GM18507 (cell line): ENCODE measurements at places on chromosomes 12 and 14.

- DNase-seq: no peak
Measured at GRCh38 chr12:97680751-97681150, 218.1 kb downstream of the RMST start.

- no peak for DNase-seq
Measured at GRCh38 chr14:64704143-64704742, at the start of gene PLEKHG3. Gene PLEKHG3, plus strand, starts transcription at chr14:64704424. Its CDS starts 23,208 bp downstream, at chr14:64727632.

DNA sequence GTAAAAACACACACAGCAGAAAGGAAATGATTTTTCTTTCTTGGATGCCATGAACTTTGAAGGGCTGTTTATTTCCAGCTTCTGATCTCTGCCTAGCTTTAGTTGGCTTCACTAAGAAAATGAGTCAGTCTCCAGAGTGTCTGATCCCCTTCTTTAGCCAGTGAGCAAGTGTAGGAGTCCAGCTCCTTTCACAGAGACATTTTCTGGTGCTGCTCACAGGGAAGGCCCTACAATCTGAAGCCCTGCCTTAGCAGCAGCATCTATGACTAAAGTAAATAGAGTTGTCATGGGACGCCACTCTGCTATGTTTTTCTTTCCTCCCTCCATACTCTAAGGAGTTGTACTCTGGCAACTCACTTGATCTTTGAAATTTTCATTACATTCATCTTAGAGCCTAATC, 103.5 kb downstream of the RPAP3 start:
- no peak for DNase-seq

DNA sequence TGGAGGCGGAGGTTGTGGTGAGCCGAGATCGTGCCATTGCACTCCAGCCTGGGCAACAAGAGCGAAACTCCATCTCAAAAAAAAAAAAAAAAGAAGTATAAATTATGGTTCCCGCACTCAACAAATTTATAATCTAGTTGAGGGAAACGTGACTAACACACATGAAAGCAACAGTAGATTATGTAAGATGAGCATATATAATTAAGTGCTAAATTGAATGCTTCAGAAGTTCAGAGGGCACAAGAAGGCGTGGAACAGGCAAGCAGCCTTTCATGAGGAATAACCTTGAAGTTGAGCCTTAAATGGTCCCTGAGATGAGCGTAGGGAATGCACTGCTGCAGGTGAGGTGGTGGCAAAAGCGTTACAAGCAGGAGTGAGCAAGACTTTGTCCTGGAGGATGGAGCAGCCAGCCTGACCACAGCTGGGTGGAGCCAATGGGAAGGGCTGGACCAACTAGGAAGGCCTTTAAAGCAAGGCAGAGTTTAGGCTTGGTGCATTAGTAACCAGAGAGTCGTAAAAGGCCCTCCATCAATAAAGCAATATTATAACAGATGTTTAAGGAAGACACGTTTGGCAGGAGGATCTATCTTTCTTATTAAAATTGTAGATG, 30.6 kb upstream of the TUBA1A start:
- DNase-seq: no peak

- no peak for DNase-seq
Measured at GRCh38 chr12:2823483-2823882, 11.0 kb downstream of the ITFG2 start.

GRCh38 chr14:95530473-95531276, 4.2 kb upstream of the GLRX5 start:
- DNase-seq: no peak

- DNase-seq: no peak
Measured at GRCh38 chr14:92646952-92647796, 101.3 kb downstream of the LGMN start.

DNA sequence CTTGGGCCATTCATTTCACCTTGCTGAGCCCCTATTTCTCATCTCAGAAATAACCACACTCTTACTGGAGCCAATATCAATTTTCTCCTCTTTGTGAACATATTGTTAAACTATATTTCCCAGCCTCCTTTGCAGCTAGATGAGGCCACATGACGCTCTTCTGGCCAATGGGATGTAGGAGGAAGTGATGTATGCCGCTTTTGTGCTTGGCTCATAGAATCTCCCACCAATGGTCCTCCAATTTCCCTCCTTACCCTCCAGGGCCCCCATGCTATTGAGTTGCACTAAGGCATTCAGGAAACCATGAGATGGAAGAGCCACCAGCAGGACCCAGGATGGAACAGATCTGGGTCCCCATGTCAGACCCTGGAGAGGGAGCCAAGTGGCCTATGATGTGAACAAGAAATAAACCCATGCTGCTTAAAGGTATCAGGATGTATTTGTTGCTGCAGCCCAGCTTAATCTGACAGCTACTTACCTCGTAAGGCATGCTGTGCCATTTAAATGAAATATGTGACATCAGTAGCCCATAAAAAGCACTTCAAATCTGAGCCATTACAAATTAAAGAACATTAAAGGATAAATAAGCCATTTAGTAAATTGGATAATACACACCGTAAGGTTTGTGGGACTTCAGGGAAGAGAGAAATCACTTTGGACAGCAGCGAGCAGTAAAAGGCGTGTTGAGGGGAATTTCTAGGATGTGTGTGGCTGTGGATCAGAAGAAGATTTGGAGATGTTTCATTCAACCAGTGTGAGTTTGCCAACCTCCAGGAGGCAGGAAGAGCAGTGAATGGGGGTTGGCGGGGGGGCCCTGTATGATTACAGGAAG, 24.4 kb upstream of the BDKRB2 start:
- DNase-seq: no peak

DNA sequence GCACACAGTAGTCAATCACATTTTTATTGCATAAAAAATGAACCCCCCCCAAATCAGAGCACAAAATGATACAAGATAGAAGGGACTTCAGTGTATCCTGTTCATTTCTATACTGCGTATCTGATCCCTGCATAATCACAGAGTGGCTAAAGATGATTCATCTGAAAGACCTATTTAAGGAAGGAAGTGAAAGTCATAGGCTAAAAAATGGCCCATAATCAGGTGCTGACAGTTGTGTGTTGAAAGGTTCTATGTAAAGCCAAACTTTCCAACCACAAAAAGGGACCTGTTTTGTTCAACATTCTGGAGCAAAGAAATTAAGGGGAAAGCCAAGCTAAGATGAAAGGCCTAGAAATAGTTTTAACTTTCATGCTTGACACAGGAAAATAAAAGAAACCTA, 147.8 kb upstream of the ATP2B1 start:
- DNase-seq: peak; percentile 30

GRCh38 chr12:72178871-72179270, 93.3 kb upstream of the TRHDE start:
- DNase-seq: no peak

GRCh38 chr12:107677671-107678070, 7.9 kb upstream of the PWP1 start:
- no peak for DNase-seq

- no peak for DNase-seq
Measured at GRCh38 chr14:101357038-101357437, 204.3 kb upstream of the DIO3 start.

GRCh38 chr14:88804477-88804876, 11.7 kb upstream of the EML5 start:
- no peak for DNase-seq

DNA sequence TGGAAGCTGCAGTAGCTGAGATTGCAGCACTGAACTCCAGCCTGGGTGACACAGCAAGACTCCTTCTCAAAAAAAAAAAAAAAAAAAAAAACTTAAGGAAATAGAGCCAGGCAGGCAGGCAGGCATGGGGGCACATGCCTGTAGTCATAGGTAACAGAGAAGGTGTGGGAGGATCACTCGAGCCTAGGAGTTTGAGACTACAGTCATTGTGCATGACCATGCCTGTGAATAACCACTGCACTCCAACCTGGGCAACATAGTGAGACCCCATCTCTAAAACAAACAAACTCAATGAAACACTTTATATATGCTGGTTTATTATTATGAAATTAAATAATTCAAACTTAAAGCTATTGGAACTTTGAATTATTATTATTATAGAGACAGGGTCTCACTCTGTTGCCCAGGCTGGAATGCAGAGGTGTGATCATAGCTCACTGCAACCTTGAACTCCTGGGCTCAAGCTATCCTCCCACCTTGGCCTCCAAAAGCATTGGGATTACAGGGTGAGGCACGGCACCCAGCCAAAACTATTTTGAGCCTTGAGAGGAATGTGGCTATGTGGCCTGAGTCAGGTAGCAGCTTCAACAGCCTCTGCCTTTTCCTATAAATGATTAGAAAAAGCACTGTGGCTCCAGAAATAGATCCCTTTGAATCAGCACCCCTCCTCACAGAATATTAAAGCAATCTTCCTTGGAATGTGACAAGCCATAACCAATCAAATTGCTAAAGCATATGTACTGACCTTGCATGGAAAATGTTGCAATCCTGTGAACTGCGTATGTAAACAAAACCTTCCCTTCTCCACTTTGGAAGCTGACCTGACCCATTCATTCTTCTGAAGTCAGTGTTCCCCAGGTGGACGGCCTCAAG, 34.7 kb upstream of the YY1 start:
- DNase-seq: no peak

DNA sequence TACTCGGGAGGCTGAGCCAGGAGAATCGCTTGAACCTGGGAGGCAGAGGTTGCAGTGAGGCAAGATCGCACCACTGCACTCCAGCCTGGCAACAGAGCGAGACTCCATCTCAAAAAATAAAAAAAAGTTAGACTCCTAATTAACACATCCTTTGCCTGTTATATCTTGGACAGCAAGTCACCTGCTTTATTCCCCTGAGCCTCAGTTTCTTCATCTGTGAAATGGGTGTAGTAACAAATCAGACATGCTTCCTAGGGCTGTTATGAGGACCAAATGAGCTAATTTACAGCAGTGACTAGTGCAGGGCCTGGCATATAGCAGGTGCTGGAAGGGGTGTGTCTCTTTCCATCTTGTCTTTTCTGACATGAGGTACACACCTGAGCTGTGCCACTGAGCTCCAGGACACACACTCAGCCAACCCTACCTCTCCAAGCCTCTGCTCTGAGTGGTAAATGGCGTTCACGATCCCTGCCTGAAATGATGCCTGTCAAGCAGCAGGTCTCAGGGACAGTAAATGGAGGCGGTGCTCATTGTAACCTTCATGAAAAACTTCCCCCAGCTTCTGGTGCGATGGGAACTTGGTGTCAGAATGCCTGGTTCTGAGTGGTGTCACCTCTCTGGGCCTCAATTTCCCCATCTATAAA, 31.7 kb downstream of the FOXN4 start:
- no peak for DNase-seq

GRCh38 chr14:100030452-100031153, 34.6 kb upstream of the EVL start:
- DNase-seq: no peak

GRCh38 chr12:2384029-2384386, 331.2 kb downstream of the CACNA1C start:
- DNase-seq: no peak

DNA sequence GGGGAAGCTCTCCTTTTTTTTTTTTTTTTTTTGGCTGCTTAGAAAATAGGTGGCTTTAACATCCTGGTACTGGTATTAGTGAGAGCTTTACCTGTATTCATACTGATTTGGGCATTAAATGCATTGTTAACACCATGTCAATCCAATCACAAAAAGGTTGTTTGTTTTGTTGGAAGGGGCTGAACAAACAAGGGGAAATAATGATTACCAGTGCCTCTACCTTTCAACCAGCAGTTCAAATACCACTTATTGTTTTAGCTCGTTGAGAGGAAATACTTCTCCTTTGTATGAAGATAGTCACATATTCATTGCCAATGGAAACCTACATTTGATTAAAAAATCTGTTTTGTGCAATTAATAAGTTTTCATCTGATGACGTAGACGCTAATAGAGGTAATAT, 72.9 kb downstream of the MIPOL1 start:
- no peak for DNase-seq

DNA sequence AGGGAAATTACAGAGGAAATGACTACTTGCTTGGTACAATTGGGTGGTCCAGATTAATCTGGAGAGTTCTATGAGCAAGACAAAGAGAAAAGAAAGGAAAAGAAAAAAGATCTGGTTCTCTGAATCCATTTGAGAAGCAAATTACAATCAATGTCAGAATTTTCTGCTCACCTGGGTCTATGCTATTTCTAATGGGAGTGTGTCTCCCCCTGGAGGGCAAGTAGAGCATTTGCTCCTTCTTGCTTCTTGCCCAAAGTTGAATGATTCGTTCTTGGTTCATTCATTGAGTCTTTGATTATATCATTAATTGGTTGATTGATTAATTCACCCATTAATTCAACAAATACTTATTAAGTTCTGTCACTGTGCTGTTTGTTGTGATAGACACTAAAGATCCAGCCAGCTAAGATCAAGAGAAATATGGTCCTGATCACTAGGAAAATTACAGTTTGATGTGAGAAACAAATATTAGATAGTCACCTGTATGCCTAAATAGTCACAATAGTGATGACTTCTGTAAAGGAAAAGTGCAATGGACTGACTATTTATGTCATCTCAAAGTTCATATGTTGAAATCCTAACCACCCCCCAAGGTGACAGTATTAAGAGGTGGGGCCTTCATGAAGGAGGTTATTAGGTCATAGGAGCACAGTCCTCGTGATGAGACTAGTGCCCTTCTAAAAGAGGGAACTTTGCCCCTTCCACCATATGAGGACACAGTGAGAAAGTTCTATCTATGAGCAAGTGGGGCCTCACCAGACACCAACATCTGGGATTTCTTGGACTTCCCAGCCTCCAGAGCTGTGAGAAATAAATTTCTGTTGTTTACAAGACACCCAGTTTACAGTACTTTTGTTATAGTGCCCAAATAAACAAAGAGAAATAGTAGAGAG, 8.0 kb upstream of the ASB8 start:
- peak; percentile 22 for DNase-seq

- DNase-seq: no peak
Measured at GRCh38 chr14:89618330-89618708, 201.3 kb upstream of the FOXN3 start.

GRCh38 chr12:124774462-124775167, 89.0 kb downstream of the SCARB1 start:
- no peak for DNase-seq

- DNase-seq: no peak
Measured at GRCh38 chr14:61535032-61535431, 160.3 kb upstream of the HIF1A start.

DNA sequence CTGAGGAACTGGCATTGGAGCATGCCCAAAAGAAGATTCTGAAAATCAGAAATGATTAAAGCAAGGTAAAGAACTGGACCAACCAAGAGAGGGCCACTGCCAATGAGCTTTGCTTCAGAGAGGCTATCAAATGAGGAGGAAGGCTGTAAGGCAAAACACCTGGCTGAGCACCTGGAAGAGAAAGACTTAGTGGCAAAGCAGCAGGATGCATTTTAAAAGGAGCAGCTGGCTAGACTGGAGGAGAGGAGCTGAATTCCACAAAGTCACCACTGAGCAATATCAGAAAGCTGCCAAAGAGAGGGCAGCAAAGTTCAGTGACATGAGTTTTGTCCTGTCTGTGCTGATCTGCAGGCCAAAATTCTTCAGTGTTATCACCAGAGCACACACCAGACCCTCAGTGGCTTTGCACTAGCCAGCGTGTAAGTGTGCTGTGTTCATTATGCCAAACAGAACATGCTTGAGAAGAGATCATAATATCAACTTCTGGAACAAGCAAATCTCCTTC, 338.7 kb downstream of the TRHDE start:
- DNase-seq: no peak
